ENCODE measurements at places on chromosomes 13 and 19. TPM values are rescaled to one million over a fixed set of nuclear protein-coding genes. Genes with fewer than 3 reads are reported as not detected.
A peak's percentile ranks its signal among the peaks of the same experiment; 100 is the strongest.

The PLPPR3 gene
- polyA plus RNA-seq, result 1.6 TPM

The NANOS3 gene
- 0.53 TPM for polyA plus RNA-seq

The OR4F17 gene
- polyA plus RNA-seq, result not detected

The C1QTNF9 gene
- not detected for polyA plus RNA-seq

The NLRP11 gene
- not detected for polyA plus RNA-seq

The IER2 gene
- polyA plus RNA-seq, result 55.7 TPM

The PRR22 gene
- 0.91 TPM for polyA plus RNA-seq

The CELF5 gene
- polyA plus RNA-seq, result 0.33 TPM

The GAPDHS gene
- not detected for polyA plus RNA-seq

The KCNC3 gene
- polyA plus RNA-seq, result 0.26 TPM

The IGFL1 gene
- polyA plus RNA-seq, result not detected

The ENOX1 gene
- polyA plus RNA-seq, result 5.8 TPM

The FCER2 gene
- polyA plus RNA-seq, result not detected

DNA sequence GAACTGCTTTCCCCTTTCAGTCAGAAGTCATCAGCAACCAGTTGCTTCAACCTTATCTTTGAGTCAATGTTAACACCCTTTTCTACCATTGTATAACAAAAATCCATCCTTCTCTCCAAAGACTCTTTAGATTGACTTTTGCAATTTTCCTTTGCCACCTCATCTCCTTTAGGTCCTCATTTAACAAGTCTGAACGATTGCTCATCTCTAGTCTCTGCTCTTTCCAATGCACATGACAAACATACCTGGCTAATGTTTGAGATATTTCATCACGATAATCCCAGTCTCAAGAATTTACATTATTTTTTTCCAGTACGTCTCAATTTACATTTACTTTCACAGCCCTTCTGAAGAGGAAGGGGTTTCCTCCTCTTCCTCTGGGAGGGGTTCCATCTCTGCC is 127.5 kb downstream of the KLF12 start:
- DNase-seq, result no peak

- no peak for DNase-seq
Observed at GRCh38 chr19:39873385-39873784, 27.2 kb upstream of the FBL start.

DNA sequence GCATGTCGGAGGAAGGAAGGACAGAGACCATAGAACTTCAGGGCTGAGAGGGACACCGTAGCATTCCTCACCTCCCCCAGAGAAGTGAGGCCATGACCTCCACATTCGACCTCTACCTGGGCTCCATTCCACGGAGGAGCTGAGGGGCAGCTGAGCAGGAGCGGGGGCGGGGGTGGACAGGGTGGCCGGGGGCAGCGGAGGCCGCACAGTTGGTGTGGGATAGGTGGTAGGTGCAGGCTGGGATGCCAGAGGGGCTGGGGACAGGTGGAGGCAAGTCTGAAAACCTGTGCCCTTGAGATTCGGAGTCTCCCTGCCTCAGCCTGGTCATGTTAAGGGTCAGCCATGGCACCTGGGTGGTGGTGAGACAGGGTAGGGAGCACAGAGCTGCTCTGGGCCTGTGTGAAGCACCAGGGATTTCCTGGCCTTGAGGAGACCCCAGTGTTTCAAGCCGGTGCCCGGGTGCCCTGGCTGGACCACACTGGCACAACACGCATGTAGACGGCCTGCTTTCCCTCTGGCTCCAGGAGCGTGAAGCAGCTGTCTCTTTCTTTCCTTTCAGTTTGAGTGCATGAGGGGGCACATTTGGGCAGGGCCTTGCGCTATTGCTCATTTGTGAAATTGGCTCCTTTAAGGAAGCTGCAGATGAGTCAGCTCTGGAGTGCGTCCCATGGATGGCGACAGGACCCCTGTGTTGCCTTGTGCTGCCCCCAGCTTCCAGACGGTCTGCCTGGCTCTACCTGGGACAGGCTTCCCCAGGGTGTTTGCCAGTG is 51.8 kb downstream of the TSSK6 start:
- no peak for DNase-seq

DNA sequence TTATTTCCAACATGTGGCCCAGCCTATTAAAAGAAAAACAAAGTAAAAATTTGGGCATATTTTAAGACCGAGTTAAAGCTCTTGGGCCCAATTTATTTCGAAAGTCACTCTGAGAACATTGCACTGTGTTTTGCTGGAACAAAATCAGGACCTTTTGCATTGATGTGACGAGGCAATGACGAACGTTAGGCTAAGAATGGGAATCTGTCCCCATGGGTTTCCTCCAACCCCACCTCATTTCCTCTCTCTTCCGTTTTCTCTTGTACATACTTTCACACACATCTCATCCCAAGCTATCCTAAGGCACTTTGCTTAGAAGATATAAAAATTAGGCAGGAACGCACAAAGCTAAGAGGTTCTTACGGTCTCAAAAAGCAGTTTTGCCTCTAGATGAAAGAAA is 22.1 kb downstream of the EDNRB start:
- no peak for DNase-seq

- DNase-seq, result peak; percentile 47
Observed at GRCh38 chr19:4969772-4970531, 1.0 kb downstream of the KDM4B start.

GRCh38 chr13:103531278-103531677 is 465.1 kb upstream of the SLC10A2 start:
- DNase-seq, result no peak

- DNase-seq, result no peak
Observed at GRCh38 chr13:43284162-43284561, 260.8 kb downstream of the DNAJC15 start.

- peak; percentile 19 for DNase-seq
Observed at GRCh38 chr19:46693760-46694159, 23.2 kb downstream of the PRKD2 start.

GRCh38 chr13:64414381-64414780 is 2815.8 kb downstream of the PCDH9 start:
- no peak for DNase-seq

DNA sequence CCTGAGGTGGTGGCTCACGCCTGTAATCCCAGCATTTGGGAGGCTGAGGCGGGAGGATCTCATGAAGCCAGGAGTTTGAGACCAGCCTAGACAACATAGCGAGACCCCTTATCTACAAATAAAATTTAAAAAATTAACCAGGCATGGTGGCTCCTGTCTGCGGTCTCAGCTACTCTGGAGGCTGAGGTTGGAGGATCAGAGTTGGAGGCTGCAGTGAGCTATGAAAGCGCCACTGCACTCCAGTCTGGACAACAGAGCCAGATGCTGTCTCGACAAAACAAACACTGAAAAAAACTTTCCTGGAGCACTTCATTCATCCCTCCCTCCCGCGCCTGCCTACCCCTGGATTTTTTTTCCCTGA is 665 bp upstream of the ATG4D start:
- DNase-seq, result no peak

DNA sequence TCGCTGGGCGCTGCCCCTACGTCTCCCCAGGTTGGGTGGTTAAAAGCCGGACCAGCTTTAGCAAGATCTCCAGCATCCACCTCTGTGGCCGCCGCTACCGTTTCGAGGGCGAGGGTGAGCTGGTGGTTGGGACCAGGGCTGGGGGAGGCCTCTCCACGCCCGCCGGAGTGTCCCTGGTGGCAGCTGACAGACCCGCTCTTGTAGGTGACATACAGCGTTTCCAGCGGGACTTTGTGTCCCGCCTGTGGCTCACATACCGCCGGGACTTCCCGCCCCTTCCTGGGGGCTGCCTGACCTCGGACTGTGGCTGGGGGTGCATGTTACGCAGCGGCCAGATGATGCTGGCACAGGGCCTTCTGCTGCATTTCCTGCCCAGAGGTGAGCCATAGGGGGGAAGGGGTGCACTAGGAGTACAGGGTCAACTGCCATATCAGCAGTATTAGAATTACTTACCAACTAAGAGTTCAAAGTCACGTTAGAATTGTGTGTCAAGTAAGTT is 1.1 kb downstream of the ATG4D start:
- peak; percentile 33 for DNase-seq

DNA sequence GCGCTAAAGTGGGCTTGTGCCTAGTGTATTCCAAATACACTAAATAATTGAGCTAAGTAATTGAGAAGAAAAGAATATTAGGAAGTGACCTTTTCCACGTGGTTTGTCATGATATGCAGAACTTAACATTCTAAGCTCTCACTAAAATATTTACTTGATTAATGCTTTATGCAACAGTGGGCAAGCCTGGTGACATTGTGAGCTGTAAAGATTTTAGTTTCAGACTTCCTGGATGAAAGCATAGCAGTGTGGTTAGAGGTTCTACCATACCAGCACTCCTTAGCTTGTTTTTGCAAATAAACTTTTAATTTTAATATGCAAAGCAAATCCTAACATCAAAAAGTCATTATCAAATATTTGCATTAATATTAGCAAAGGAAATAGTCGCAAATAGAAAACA is 1065.1 kb upstream of the SPRY2 start:
- DNase-seq, result no peak

GRCh38 chr19:916645-917322 is 349 bp upstream of the KISS1R start:
- DNase-seq, result peak; percentile 71

DNA sequence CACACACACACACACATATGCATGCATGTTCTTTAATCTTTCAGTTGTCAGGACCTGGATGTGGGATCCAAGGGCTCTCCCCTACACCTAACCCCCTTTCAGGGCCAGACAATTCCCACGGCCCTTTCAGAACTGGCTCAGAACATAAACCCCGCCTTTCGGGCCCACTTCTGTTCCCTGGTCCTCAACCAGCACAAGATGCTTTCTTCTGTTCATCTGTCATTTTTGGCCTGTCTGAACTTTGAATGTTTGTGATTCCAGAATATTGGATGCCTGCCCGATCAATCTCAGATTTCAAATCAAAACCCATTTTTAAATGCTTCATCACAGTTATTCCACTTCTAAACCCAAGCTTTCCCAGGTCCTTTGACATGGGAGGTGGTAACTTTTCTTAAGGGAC is 167.3 kb downstream of the USP12 start:
- no peak for DNase-seq

- no peak for DNase-seq
Observed at GRCh38 chr13:106145997-106146864, 389.2 kb downstream of the EFNB2 start.

GRCh38 chr13:79781829-79782540 is 301.0 kb downstream of the NDFIP2 start:
- DNase-seq, result no peak

- no peak for DNase-seq
Observed at GRCh38 chr13:28753946-28754345, 35.2 kb upstream of the SLC46A3 start.

GRCh38 chr13:30394751-30395191 is 27.5 kb upstream of the UBE2L5 start:
- DNase-seq, result no peak

DNA sequence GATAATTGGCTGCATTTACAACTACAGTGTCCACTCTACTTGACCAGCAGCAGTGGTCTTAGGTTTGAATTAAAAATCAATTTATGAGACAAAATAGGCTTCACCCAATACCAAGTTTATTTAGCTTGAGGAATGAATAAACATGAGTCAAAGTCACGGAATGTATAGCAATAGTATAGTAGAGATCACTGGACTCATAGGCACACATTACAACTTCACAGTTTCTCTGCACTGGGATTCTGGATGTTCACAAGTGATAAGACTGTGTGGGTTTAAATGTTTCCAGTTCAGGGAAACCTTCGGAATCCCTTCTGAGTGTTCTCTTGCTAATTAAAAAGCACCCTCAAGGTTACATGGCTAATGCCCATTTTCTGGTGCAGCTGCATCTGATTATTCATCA is 1064.9 kb downstream of the SLITRK5 start:
- DNase-seq, result no peak

GRCh38 chr19:18846862-18847548 is 15.2 kb downstream of the UPF1 start:
- peak; percentile 88 for DNase-seq

- peak; percentile 91 for DNase-seq
Observed at GRCh38 chr19:1237754-1238368, at the start of gene CBARP. Gene CBARP, minus strand, starts transcription at chr19:1238005. Its CDS starts 1,905 bp downstream, at chr19:1236100.

DNA sequence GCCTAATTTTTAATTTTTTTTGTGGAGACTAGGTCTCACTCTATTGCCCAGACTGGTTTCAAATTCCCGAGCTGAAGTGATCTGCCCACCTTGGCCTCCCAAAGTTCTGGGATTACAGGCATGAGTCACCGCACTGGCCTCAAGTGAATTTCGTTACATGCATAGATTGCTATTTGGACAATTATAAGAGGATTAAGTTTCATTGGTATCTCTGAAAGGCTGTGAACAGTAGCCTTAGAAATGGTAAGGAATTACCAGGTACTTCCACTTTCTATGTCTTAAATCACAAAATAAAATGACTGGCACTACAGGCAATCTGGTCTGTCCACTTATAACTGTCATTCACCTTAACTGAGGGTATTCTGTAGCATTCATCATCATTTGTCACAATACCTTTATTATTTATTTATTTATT is 2.9 kb upstream of the CCDC9 start:
- no peak for DNase-seq

DNA sequence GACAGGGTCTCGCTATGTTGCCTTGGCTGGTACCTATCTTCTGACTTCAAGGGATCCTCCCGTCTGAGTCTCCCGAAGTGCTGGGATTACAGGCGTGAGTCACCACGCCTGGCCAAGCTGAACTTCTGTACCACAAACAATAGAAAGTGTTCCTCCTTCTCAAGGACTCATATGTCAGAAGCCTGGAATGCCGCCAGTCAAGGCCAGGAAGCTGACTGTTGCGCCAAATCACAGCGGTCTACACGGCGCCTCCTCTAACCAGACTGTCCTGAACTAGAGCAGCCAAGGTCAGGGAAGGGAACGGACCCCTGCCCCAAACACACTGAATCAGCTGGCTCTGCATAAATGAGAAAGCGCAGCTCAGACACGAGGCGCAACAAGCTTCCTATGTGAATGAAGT is 14.6 kb downstream of the RAB20 start:
- DNase-seq, result no peak

GRCh38 chr19:32709032-32709431 is 10.5 kb upstream of the TDRD12 start:
- no peak for DNase-seq

GRCh38 chr13:45852494-45852893 is 941 bp upstream of the SIAH3 start:
- no peak for DNase-seq

DNA sequence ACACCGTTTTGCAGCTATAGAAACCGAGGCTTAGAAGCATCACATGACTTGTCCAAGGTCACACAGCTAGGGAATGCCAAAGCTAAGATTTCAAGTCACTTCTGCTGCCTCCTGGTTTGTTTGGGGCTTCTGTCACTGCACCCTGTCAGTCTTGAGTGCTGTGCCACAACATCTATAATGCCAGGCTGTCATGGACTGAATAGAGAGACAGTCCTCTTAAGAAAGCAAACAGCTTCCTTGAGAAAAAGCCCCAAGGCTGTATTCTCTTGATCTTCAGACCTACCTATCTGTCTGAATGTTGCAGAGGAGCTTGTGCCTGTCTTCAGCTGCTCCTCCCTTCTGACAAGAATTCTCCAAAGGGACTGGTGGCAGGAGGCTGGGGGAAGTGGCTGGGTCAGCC is 81.6 kb downstream of the OLFM4 start:
- DNase-seq, result no peak

All from SK-N-SH (cell line).